Tongue (tissue), 3 donors: ENCODE measurements at places on chromosomes 4 and X. TPM values are rescaled to one million over a fixed set of nuclear protein-coding genes. Genes with fewer than 3 reads are reported as not detected.

The ATP1B4 gene
- total RNA-seq: 367 TPM

- no peak for DNase-seq
Observed at GRCh38 chr4:159420162-159421057, 317.5 kb downstream of the RAPGEF2 start.

DNA sequence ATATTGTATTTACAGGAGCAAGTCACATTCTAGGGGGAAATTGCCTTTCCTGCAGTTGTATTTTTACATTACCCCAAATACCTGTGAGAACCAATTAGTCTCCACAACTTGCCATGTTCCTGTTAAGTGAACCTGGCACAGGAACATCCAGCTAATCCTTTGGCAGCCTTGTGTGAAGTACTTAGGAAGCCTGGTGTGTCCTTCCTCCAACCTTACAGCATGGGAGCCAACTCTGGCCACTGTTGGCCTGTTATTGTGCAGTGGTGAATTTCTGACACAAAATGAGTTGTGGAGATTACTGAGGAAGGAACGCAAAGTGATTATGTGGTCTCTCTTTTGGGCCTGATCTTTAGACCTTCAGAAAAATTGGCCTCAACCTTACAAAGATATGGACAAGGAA, 238.0 kb upstream of the PITX2 start:
- no peak for DNase-seq

The SSX3 gene
- total RNA-seq: not detected

- no peak for DNase-seq
Observed at GRCh38 chrX:154372612-154373022, 1.8 kb downstream of the FLNA start.

DNA sequence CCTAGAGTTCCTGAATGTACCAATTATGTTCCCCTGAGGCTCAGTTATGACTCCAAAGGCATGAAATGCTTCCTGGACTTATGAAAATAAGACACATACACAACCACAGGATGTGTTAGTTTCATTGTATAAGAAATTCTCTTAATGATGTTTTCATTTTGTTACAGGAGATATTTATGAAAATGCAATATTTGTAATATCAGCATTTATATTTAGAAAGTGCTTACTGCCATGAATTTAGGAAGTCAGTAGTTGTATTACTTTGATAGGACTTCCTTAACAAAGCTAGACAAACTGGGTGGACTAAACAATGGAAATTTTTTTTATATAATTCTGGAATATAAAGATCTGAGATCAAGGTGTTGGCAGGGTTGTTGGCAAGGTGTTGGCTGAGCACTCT, 572.1 kb upstream of the IGFBP7 start:
- no peak for DNase-seq

DNA sequence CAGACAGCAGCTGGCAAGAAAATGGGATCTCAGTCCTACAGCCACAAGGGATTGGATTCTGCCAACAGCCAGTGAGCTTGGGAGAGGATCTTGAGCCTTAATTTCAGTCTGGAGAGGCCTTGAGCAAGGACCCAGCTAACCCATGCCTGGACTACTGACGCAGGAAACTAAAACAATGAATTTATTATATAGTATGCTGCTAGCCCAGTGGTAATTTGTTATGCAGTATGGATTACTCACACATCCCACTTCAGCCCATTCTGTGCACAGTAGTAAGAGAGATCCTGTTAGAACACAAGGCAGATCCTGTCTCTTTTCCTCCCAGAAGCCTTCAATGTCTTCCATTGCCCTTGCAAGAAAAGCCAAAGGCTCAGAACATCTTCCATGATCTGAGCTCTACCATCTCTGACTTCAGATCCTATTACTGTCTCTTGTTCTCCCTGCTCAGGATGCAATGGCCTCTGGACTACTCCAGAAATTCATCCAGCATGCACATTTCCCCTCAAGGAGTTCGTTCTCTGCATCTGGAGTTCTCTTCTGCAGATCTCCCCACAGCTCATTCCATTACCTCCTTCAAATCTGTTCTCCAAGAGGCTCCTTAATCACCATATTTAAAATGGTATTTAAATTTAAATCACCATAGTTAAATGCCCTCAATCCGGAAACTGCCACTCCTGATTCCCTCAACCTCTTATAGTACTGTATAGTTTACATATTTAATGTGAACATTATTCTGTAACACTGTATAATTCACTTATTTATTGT, 27.6 kb downstream of the SMIM20 start:
- no peak for DNase-seq

DNA sequence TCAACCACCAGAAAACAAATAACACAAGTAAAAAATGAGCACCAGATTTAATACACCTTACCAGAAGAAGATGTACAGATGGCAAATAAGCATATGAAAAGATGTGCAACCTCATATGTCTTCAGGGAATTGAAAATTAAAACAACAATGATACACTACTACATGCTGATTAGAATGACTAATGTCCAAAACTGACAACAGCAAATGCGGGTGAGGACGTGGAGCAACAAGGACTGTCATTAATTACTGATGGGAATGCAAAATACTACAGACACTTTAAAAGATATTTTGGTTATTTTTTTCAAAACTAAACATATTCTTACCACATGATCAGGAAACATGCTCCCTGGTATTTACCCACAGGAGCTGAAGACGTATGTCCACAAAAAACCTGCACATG, 140.3 kb downstream of the FRYL start:
- DNase-seq: no peak

GRCh38 chr4:152738827-152739226, 40.7 kb downstream of the TIGD4 start:
- DNase-seq: no peak

DNA sequence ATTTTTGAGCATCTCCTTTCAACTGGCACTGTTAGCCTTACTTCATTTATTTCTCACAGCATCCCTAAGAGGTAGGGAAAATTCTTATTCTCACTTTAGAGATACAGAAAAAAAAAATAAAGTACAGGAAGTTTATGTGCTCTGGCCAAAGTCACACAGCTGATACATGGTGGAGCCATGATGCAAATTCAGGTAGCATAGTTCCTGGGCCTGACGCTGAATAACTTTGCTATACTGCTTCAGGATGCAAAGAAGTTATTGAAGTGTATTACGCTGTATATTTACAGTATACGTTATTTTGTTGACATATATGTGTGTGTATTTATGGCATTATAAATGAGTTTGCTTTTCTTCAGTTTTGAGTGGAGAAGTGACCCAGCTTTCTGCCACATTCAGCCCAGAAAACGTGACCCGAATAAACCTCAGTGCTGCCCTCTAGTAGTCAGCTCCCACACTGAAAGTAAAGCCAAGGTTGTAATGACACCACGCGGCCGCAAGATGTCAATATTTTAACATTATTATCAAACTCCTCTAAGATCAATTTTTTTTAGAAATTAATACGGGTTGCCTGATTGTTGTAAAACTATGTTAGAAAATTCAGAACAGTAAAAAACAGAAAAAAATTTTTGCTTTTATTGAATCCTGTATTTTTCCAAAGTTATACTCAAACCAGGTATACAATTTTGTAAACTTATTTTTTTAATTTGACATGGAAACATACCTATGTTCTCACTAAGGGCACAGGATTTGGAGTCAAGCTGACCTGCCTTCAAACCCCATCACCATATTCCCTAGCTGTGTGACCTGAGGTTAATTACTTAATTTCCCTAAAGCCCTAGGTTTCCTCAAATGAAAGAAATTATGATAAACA, 3.8 kb upstream of the GUCY2F start:
- DNase-seq: peak; percentile 85

DNA sequence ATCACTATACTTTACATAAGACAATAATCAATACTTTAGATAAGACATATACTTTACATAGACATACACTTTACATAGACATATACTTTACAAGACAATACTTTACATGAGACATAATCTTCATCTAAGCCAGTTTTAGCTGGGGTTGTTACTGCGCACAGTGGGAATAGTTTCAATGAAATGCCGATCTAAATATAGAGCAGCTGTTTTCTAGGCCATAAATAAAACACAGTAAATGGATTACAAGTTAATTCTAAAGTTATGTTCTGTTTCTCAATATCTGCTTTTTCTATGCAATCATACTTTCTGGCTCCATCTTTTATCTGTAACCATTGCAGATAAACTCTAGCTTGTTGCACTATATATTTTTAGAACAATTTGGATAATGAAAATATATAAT, 1470.6 kb upstream of the PABPC4L start:
- DNase-seq: peak; percentile 10

- DNase-seq: peak; percentile 22
Observed at GRCh38 chrX:23483396-23483795, 148.7 kb downstream of the PTCHD1 start.

The REELD1 gene
- total RNA-seq: not detected

- DNase-seq: no peak
Observed at GRCh38 chr4:30920043-30920442, 199.9 kb downstream of the PCDH7 start.

DNA sequence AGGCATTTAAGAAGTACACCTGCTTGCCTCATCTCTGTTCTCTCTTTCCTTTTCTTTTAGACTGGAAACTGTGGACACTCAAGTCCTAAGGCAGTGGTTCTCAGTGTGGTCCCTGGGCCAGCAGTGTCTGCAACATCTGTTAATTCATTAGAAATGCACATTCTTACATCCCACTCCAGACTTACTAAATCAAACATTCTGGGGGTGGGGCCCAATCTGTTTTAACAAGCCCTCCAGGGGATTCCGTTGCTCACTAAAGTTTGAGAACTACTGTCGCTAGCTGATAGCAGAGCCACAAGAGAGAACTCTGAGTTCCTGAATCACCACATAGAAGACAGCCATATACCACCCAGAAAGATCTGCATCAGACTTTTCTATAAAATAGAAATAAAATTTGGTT, 430.6 kb downstream of the BCOR start:
- DNase-seq: no peak

- peak; percentile 66 for DNase-seq
Observed at GRCh38 chr4:48546336-48546735, 56.3 kb downstream of the ZAR1 start.

The ZNF157 gene
- total RNA-seq: 0.92 TPM

DNA sequence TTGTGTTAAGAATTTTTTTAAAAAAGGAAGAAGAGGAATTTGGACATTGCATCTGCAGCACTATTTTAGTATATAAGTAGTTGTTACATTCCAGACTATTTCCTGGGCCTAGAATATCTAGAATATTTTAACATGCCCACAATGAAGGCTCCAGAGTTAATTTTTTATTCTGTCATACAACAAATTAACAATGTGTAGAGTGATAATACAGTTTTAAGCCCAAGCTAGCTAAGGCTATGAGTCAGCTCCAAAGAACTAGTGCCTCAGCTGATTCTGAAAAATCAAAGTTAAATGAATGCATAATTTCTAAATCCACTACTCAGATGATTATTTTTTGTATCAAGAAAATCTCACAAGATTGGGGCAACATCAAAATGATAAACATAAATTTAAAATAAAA, 231.4 kb downstream of the PRDM5 start:
- no peak for DNase-seq

The MAGEC2 gene
- not detected for total RNA-seq

- no peak for DNase-seq
Observed at GRCh38 chrX:133365871-133366611, 49.2 kb downstream of the GPC4 start.

DNA sequence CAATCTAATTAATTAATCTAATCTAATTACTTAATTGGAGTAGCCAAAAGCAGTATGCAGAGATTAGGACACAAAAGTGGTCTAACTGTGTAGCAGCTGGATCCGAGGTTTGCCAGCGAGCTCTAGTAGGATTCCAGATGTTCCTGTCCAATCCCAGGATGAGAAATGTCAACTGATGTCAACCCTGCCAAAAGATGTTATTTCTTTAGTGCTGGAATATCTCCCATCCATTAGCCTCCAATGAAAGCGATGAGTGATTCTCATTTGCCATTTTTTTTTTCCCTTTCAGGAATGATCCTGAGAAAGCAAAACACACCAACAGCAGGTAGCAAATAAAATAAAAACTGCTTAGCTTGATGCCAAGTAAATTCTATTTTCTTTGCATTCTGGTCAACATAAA, 372.9 kb downstream of the STIM2 start:
- no peak for DNase-seq

DNA sequence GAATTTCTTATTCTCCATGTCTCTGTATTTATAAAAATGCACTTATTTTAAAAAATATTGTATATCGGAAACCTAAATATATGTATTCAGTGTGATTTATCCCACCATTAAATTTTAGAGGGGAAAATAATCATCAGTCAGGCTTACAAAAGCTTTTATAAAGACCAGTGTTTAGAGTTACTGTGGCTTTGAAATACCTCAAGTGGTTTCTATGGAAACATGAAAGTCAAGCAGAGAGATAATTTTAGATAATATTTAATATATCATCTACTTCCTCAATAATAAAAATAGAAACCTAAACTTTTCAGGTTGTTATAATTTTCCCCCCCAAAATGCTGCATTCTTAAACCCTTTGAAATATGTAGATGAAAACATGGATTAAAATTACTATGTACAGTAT, 332.9 kb upstream of the PITX2 start:
- DNase-seq: peak; percentile 11

The CENPE gene
- 8.5 TPM for total RNA-seq

The MAGEA1 gene
- total RNA-seq: not detected
